ENCODE measurements at places on chromosomes 5 and 9.

DNA sequence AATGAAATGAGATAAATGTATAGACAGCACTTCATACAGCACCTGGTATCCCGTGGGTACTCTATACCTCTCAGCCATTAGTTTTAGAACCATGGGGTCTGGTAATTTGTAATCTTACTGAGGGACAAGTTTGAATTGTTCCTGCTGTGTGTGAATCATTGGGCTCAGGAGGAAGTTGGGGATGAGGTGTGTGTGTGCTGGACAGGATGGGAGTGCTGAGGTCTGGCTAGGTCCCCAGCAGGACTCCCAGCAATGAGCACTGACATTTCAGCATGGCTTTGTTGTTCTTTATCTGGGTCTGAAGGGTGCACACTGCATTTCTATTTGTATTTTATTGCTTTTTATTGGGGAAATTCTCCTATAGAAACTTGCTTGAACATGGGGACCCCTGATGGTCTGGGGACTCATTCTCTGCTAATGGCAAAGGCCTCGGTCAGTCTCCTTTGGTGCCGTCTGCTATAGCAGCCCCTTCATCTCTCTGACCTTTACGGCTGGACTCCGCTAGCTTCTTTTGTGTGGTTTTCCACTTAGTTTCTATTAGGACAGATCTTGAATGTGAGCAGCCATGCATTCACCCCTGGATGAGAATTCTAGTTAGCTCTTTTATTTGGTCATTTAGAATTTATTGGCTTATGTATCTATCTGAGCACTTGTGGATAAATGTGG lies 98.1 kb downstream of the SREK1 start:
- no peak for DNase-seq

DNA sequence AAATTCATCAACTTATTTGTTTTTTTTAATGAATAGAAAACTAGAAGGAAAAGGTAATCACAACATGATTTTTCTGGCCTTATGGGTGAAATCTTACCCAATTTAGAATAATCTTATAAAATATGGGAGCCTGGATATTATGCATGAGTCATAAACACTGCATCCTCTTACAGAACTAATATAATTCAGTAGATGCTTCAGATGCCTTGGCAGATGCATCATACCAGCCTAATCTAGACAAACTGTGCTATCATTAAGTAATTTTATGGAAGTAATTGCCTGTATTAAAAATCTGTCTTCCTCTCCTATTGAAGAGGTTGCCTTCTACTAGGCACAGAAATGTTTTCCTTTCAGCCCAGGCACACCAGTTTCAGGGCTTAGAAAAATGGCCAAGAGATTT lies 2384.6 kb upstream of the WWC1 start:
- no peak for DNase-seq

DNA sequence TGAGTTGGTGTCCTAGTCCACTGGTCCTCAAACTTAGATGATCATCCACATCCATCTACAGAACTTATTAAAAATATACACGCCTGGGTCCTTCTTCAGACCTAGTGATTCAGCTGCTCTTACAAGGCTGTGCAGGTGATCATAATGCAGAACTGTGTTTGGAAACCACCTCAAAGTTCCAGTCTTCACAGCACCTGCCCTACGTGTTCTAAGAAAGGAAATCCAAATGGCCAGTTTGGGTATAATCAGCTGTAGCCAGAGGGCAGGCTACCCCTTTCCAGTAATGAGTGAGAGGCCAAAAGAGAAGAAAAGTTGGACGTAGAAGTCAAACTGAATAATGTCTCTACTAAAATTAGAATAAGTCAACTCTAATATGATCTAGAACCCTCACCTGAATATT lies 15.4 kb downstream of the REEP5 start:
- DNase-seq, result no peak

- no peak for DNase-seq
Observed at GRCh38 chr5:14125262-14125661, 17.9 kb upstream of the TRIO start.

GRCh38 chr5:136201870-136202269 lies 8.9 kb upstream of the SMIM32 start:
- DNase-seq, result no peak

GRCh38 chr5:74212336-74212735 lies 428.2 kb downstream of the ENC1 start:
- no peak for DNase-seq

- DNase-seq, result no peak
Observed at GRCh38 chr9:101495810-101496209, 37.8 kb upstream of the RNF20 start.

GRCh38 chr9:115032296-115032695 lies 85.7 kb downstream of the TNC start:
- no peak for DNase-seq

DNA sequence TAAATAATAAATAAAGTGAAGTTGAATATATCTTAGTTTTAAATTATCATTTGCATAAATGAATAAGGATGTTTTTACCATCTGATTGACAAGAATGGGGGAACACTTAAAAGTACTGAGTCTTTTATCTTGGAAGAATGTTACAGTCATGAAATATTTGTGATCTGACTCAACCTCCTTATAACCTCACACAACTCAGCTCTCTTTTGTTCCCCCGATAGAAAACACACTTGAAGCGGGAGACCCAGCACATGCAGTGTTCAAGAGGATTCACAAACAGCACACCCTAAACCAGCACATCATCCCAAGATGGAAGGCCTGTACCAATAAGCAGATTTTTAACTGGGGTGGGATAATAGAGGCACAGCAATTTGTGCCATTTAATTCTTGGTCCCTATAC lies 15.5 kb downstream of the BAAT start:
- no peak for DNase-seq

DNA sequence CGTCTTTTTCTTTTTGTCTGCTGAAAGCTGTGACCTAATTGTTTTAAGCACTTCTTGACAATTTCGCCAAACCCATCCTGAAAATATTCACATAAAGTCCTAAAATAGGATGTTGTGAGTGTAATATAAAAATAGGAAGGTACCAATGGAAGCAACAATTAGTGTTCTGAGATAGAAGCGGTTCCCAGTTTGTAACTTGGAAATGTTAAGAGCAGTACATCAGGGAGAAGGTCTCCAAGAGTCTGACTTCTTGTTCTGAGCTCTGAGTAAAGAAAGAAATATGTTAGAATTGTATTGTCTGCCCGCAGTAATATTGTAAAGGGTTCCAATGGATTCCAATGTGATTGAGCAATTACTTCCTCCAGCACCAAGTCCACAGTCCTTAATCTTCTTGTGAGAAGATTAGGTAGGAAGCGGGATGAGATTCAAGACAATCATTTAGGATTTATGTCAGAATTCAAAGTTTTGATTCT lies 3.9 kb downstream of the VCAN start:
- DNase-seq, result no peak

DNA sequence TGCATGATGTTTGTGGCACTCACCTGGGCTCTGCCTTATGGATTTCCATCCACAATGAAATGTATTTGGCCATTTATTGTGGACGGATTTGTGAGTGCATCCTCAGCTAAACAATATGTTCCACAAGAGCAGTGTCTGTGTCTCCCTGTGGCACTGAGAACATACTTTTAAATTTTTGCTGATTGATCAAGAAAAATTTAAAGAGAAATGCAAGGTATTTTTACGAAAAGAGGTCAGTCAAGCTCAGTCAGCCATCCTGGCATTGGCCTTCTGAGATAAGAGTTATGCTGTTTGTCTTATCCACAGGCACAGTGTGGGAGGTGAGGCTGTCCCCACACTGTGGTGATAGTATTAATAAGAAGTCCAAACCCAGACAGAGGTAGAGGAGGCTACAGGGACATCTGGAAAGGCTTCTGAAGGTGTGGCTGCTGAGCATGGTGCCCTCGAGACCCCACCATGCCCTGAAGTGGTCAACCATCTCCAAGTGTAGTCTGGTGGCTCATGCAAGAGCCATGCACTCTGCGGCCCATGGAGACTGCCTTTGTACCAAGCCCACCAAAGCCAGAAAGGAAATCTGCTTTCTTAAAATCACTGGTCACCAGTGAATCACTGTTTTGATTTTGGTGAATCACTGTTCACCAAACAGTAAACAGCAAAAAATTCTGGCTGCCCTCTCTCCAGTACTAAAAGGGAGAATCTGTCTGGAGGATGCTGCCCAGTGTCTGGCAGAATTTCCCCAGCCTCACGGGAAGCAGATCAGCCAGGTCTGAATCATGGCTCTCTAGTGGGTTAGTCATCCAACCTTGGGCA lies 28.8 kb downstream of the SPOCK1 start:
- peak; percentile 81 for DNase-seq

- no peak for DNase-seq
Observed at GRCh38 chr5:141704782-141705297, 22.8 kb upstream of the ARAP3 start.

GRCh38 chr5:118603278-118603677 lies 385.1 kb downstream of the DTWD2 start:
- no peak for DNase-seq

DNA sequence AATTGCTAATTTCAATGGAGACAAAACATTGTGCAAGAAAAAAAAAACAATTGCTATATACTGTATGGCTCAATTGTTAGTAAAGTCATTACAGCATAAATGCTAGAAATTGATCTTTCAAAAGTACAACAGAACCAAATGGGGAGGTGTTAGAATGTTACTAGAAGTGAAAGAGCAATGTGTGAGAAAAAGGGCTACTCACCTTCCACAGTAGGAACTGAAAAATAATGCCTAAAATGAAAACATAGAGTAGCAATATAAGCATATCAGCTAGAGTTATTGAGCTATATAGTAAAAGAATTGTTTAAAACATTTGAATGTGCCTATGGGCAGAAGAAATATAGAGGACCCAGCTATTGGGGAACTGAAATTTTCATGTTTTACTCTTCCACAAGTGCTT lies 10.9 kb upstream of the RXFP3 start:
- no peak for DNase-seq

DNA sequence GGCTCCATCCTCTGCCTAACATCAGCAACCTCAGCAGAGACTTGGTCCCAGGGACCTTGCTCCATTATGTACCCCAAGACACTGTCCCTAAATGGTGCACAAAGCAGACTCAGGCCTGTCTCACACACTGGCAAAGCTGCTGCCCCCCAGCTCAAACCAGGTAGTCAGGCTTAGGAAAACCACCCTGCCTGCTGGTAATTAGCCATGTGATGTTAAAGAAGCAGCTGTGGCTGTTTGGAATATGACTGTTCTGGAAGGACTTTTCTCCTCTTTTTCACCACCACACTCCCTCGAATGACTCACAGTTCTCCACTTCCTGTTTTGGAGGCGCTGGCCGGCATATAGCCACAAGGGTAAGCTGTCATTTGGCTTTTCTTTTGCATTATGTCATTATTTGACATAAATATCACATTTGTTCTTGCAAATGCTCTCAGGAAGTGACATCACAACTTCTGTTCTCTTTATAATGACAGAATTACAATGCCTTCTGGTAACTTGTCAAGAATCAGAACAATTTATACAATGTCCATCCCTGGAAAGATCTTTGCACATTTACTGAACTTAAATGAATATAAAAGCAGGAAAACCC lies 113.9 kb downstream of the SUSD1 start:
- DNase-seq, result no peak

DNA sequence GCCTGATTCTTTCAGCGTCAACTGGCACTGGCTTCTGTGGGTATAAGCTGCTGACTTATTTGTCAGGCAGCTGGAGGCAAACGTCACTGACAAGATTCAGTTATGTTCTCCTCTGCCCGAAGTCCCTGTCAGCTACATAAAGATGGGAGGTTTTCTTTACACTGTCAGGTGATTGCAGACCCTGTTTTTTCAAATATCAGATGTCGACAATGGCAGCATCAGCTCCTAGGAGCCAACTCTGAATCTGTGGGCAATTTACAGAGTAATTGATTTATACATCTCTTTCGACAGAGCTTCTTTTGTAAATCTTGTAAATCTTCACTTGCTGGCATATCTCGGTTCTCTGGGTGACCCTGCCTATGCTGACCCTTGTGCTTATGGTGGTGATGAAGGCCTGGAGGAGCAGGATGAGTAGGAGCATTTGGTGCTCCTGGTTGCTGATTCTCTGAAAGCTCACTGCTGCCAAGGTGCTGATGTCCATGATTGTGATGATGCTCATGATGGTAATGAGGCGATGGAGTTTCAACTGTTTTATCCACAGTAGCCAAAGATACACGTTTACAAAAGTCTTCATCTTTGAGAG lies 10.9 kb downstream of the SELENOP start:
- no peak for DNase-seq

- no peak for DNase-seq
Observed at GRCh38 chr5:5585751-5586341, 163.4 kb downstream of the ICE1 start.

- no peak for DNase-seq
Observed at GRCh38 chr9:90842176-90842777, 40.7 kb downstream of the SYK start.

DNA sequence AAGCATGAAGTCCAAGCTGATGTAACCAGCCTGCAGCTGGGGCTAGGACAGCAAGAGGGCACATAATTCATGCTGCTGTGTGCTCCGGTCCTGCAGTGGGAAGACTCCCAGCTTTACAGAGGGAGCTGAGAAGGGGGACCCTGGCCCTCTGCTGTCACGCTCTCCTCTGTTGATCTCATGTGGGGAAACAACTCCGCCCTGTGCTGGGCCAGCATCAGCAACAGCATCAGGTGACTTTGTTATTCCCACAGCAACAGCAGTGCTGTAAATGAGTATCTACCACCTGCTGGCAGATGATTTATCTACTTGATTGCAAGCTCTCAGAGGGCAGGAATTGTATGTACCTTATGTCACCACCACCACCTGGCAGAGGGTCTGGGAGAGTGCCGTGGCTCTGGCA lies 176.2 kb downstream of the COL23A1 start:
- peak; percentile 44 for DNase-seq

DNA sequence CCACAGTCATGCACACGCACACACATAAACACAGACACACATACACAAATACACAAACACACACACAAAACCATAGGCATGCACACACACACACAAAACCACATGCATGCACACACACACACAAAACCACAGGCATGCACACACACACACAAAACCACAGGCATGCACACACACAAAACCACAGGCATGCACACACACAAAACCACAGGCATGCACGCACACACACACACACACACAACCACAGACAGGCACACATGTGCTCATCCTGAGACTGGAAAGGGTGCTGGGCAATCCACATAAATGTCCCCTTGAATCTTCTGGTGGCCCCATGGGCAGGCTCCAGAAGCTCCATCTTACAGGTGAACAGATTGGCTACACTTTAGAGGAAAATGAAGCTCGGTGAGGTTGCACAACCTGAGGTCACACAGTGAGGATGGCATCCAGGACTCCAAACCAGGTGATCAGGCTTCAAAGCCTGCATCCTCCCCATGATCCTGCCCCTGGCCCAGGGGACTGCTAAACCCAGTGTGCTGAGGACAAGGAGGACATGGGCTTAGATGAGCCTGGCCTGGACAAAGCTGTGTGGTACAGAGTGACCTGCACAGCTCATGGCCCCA lies 144.8 kb downstream of the GADD45G start:
- no peak for DNase-seq

GRCh38 chr9:112224401-112225289 lies 49.5 kb upstream of the SUSD1 start:
- DNase-seq, result no peak

Measured in suprapubic skin (tissue), 4 donors.